C1 segment of cervical spinal cord (tissue), 14 donors: ENCODE measurements at places on chromosomes 7 and 10.

DNA sequence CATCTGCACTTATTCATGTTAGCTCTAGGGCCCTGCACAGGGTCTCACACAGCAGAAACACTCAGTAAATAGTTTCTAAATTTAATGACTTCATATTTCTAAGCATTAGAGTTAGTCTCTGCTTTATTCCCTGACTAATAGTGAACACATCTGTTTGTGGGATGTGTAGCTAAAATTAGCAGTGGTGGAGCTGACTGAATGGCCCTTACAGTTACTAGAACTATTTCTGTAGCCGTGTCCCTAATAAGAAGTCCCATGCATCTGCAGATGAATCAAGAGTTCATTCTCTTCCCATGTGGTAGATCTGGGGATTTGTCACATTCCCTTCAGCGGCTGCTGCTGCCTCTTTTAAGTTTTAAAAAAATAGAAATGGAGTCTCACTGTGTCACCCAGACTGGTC is 11.7 kb downstream of the MAP3K8 start:
- DNase-seq = no peak

DNA sequence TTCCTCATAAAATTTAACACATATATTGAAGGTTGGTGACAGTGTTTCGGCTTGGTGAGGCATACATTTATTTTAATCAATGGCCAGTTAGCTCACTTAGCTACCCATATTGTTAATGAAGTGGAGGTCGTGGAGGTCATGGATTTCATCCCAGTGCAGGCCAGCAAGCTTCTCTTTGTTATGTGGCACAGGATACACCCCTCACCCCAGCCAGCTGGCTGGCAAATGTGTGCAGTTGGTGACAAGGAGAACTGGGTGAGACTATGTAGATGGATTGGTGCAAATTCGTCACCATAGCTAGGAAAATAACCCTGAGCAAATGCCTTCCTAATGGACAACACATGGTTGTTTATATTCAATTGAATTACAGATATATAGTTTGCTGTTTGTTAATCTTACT is 50.5 kb upstream of the FOXP2 start:
- DNase-seq = no peak

- no peak for DNase-seq
Observed at GRCh38 chr7:17556247-17556956, 257.9 kb downstream of the AHR start.

GRCh38 chr10:130615457-130615856 is 479.3 kb downstream of the GLRX3 start:
- DNase-seq = no peak

DNA sequence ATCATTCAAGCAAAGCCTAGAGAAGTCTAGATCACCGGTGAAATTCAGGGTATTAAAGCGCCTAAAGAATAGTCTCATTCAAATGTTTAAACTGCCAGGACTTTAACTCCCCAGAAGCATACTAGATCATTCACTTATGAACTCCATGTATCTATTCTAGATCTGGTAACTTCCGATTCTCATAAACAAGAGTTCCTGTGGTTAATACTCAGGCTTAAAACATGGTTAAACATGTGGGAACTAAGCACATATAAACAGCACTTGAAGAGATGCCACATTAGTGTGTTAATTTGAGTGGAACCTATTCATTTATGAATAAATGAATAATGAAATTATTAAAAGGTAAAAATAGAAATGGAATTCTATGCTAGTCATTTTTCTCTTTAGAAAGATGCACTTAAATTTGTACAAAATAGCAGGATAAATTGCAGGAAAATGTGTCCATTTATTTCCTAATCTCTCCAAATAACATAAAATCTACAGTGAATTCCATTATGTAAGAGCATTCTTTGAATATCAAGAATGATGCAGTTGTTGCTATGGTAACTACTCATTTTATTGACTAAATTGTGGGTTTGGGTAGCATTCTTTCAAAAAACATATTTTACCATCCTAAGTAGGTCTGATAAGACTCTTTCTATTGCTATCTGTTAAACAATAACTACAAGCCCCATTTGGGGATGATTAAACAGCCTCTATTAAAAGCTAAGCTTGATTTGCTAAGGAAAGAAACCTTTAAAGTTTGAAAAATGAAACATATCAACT is 147.6 kb upstream of the TMEM168 start:
- no peak for DNase-seq

- DNase-seq = no peak
Observed at GRCh38 chr10:43417950-43418768, 9.2 kb upstream of the HNRNPF start.

- DNase-seq = peak; percentile 86
Observed at GRCh38 chr7:130921391-130922180, 187.6 kb upstream of the KLF14 start.

- no peak for DNase-seq
Observed at GRCh38 chr10:74585231-74586087, 240.9 kb upstream of the KAT6B start.

DNA sequence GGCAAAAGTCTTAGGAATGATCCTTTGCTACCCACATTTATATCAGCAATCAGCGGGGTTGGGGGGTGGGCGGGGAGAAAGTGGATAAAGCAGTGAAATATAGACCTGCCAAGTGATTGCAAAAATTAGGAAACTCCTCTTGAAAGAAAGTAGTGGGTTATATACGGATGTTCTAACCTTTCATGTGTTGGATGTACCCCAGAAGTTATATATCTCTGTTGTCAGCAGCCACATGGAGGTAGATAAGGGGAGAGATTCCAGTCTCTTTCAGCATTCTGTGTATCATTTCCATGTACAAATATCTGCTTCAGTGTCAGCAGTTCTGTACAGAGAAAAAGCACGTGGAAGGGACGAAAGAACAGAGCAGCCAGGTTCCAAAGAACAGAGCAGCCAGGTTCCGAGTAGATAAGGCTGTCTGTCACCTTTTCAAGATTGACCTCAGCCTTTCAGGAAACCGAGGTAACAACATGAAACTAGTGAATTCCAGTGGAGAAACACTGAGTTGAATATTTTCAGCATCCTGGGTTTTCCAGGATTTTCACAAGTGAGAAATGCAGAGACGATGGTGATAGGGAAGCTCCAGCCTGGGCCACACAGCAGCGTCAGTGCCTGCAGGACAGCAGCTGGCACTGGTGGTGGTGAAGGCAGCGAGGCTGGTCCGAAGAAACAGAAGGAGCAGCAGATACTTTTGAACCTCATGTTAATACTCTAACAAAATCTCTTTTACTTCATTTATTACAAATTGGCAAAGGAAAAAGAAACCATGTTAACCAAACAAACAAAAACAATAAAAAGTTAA is 212.3 kb downstream of the C7orf25 start:
- no peak for DNase-seq

GRCh38 chr10:80203835-80204676 is 1.3 kb downstream of the ANXA11 start:
- no peak for DNase-seq

DNA sequence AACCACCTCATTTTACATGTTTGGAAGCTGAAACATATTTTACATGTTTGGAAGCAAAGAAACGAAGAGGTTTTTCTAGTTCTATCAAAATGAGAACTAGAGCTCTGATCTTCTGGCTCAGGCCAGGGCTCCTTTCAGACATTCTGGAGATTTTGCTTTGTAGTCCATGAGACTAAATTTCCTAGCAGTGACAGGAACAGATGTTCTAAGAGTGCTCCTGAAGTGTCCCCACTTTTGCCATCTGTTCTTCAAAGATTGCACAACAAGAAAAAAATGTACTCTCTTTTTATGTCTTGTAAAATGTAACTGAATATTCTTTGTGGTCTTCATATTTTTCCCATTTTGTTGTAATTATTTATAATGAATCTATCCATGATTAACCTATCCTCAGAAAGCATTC is 196.4 kb upstream of the PCLO start:
- no peak for DNase-seq

DNA sequence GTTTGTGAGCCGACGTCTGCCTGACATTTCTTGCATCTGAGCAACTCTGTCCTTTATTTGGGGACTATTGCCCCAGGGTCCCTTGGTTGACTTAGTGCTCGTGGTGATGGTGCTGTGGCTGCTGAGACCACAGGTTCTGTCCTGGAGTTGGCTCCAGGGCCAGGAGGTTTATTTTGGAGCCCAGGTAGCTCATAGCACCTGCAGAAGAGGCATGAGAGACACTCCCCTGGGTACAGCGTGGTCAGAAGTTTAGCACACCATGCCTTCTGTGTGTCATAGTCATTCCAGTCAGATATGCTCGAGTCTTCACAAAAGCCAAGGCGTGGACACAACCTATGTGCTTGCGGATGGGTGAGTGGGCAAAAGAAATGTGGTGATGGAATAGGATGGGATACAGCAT is 496.9 kb downstream of the TCERG1L start:
- no peak for DNase-seq
